Ureter (tissue), 1 donor: ENCODE measurements at places on chromosomes 7 and 10.

DNA sequence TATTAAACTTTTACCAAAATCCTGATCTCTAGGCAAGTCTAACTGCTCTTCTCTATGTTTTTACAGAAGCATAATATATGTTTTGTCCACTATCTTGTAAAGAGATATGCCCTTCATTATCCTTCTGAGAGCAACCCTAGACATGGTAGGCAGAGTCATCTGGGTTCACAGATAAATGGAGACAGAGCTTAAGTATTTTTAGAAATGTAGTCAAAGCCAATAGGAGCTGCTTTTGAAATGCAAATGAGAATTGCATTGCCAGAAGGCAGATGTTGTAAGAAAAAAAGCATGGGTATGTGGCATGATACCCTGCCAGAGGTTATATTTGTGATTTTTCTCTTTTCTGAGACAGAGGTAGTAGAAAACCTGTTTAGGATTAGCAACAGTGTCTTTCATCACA lies 964.8 kb downstream of the SORCS3 start:
- DNase-seq = no peak

DNA sequence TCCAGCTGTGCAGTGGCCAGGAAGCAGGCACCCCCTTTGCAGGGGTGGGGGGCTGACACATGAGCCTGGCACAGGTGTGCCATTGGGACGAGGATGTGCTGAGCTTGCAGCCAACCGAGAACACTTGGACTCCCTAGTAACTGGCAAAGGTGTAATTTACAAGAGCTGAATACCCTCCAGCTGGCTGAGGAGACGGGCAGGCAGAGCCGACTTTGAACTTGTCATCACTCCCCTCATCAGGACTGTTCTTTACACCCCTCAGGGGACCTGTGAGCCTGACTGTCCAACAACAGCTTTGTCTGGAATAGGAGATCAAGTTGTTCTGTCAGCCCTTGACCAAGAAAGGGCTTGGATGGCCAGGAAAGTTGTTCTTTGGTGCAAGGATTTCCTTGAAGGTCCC lies 61.2 kb downstream of the CDH23 start:
- DNase-seq = no peak

GRCh38 chr10:93337309-93337721 lies 144.8 kb downstream of the MYOF start:
- no peak for DNase-seq

- DNase-seq = no peak
Observed at GRCh38 chr7:121083790-121084251, 95.3 kb downstream of the CPED1 start.

- no peak for DNase-seq
Observed at GRCh38 chr10:112027731-112028280, 155.8 kb downstream of the GPAM start.

DNA sequence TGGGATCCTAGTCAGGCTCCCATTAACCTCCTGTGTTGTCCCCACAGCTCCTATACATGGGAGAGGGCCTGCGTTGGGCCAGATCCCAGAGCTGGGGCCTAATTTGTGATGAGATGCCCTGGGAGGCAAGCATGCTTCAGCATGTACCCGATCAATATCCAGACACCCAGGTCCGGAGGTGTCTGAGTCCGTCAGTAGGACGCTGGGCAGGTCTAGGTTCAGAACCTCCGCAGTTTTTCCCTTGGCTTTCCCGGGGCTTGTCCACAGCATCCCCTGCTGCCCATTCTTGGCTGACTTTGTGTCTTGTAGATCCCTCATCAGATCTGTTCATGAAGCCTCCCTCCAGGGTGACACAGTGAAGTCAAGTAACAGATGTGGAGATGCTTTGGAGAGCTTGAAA lies 32.7 kb upstream of the RBAK start:
- no peak for DNase-seq
